ENCODE measurements at places on chromosomes 1 and 21.

GRCh38 chr1:20216574-20216973 lies 30.3 kb upstream of the PLA2G2C start:
- no peak for DNase-seq

GRCh38 chr1:3668585-3669300 lies 16.4 kb downstream of the TP73 start:
- DNase-seq: peak; percentile 73

GRCh38 chr1:11653101-11653860 lies 948 bp downstream of the FBXO2 start:
- no peak for DNase-seq

GRCh38 chr1:180230791-180231505 lies 884 bp downstream of the LHX4 start:
- DNase-seq: no peak

DNA sequence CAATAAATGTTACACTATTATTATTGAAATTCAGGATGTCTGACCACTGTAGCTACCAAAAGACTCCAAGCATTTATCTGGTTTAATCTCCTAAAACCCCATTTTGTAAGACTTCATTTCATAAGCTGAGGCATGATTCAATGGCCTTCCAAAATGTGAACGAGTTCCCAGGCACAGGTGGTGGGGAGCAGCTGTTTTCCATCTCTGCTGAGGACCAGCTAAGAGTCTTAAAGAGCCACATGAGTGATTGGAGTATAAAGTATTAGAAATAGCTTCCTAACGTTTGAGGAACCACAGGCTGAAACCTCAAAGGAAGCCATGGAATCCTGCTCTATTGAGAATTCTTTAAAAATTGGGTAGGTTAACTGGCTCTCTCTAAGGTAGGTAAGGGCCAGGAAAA lies 44.9 kb downstream of the SEC16B start:
- DNase-seq: no peak

All from NCI-H1417 treated with DMSO at 0.1 percent for 48 hours (cell line).